ENCODE measurements at places on chromosomes 1 and 21.
A peak's percentile ranks its signal among the peaks of the same experiment; 100 is the strongest.

DNA sequence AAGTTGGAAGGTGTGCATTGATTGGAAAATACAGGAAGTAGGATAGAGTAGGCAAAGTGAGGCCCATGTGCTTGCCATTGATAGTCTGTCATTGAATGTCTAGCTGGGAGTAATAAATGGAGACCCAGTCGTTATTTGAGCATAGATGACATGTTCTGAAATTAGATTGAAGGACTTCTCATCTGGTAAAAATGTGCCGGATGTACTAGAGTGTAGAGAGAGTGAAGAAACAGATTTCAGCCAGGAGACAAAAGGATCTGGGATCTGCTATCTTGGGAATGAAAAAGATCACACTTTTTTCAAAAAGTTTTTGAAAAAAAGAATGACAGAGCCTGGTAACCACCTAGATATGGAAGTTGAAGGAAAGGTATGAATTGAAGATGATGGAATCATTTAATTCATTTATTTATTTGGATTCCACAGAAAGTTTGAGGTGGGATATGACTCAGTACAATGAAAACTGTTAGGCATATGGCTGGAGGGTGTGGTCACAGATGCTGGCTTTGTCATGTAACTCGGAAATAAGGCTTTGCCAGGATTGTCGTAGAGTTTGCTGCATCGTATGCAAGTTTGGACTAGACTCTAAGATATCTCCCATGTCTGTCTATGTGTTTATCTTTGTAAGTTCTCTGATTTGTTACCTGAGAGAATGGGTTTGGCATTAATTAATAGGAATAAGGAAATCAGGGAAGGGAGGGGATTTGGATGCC, 137.1 kb downstream of the PBX1 start:
- no peak for DNase-seq

DNA sequence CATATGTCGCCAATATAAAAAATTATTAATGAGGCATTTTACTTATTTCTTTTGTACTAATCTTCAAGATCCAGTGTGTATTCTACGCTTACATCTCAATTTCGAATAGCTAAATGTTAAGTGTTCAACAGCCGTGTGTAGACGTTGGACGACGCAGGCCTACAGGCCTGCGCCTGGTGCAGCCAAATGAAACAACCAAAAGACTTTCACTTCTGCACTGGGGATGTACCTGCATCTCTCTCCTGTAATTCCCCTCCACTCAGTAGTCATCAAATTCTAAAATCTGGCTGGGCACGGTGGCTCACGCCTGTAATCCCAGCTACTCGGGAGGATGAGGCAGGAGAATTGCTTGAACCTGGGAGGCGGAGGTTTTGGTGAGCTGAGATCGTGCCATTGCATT, 76.8 kb upstream of the HNRNPU start:
- no peak for DNase-seq

DNA sequence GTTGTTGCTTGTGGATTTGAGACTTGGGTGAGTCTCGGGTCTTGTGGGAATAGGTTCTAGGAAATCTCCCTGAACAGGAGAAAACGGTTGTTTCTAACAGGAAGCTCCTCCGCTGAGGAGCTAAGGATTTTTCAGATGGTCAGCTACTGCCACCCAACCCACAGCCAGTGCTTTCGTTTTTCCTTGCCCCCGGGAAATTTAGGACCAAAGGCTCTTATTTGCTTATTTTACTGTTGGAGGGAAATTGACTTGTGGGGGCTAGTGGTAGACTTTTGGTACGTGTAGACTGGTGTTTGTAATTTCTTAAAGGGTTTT, 792 bp downstream of the SNX7 start:
- DNase-seq: no peak

- peak; percentile 36 for DNase-seq
These were observed 63.5 kb upstream of the KIAA1614 start for GRCh38 chr1:180849031-180849775.

- DNase-seq: no peak
These were observed 40.2 kb upstream of the IL10 start for GRCh38 chr1:206812471-206812870.

DNA sequence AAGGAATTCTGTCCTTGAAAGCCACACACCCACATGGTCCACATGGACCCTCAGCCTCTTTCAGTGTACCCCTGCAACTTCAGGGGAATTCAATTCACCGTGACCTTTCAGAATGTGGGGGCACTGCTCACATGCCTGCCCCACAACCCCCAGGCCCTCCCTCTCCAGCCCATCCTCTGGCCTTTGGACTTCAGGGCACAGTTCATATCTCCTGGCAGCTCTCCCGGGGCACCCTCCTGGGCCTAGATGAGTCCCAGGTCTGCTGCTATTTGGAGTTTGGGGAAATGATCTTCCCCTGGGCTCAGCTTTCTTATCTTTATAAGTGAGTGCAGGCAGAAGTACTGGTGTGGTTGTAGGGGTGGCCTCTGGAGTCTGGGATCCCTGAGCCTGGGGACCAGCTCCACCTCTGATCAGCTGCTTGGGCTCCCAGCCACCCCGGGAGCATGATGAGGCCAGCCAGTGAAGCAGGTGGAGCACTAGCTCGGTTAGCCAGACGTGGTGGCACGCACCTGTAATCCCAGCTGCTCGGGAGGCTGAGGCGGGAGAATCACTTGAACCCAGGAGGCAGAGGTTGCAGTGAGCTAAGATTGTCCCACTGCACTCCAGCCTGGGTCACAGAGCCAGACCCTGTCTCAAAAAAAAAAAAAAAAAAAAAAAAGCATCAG, 15.8 kb downstream of the C1orf167 start:
- no peak for DNase-seq

GRCh38 chr1:5999711-6000443, 7.7 kb upstream of the NPHP4 start:
- no peak for DNase-seq

Data from NCI-H526 (cell line).